Activated CD4-positive, alpha-beta memory T cell treated with anti-CD3 and anti-CD28 coated beads for 36 hours (primary cell): ENCODE measurements at places on chromosomes 6 and 20. TPM values are rescaled to one million over a fixed set of nuclear protein-coding genes. Genes with fewer than 3 reads are reported as not detected.
A peak's percentile ranks its signal among the peaks of the same experiment; 100 is the strongest.

- DNase-seq, result no peak
These were observed 7.5 kb upstream of the RBM38 start for GRCh38 chr20:57383447-57384347.

MTFR2 gene
- total RNA-seq, result 24.2 TPM

DNA sequence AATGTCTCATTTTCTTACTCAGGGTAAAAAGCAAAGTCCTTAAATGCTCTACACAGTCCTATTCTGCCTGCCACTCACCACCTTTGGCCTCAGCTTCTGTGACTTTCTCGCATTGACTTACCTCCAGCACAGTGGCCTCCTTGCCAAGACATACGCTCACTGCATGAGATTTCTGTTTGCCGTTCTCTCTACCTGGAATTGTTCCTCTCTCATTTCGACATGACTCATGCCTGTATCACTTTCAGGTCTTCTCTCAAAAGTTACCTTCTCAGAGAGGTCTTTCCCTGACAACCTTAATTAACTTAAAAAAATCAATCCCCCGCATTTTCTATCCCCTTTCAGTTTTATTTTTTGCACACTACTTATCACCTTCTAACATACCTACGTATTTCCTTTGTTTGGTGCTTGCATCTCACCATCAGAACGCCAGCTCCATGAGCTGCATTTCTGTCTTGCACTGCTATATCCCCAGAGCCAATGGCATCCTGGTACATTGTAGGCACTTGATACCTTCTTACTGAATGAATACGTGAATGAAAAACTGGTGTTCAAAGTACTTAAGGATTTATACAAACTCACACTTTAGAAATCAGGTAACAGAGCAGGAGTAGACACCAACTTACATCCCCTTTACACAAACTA lies 24.5 kb downstream of the TENT5A start:
- peak; percentile 64 for DNase-seq

CCN5 gene
- not detected for total RNA-seq

SNRPB2 gene
- 110 TPM for total RNA-seq

HLA-DRB5 gene
- total RNA-seq, result 0.82 TPM

- no peak for DNase-seq
These were observed 1.1 kb downstream of the AGPAT4 start for GRCh38 chr6:161272635-161273273.

GRCh38 chr6:20126789-20127653 lies 85.2 kb downstream of the MBOAT1 start:
- peak; percentile 69 for DNase-seq

- DNase-seq, result no peak
These were observed 106.7 kb upstream of the PLEKHG1 start for GRCh38 chr6:150492941-150493340.

DNA sequence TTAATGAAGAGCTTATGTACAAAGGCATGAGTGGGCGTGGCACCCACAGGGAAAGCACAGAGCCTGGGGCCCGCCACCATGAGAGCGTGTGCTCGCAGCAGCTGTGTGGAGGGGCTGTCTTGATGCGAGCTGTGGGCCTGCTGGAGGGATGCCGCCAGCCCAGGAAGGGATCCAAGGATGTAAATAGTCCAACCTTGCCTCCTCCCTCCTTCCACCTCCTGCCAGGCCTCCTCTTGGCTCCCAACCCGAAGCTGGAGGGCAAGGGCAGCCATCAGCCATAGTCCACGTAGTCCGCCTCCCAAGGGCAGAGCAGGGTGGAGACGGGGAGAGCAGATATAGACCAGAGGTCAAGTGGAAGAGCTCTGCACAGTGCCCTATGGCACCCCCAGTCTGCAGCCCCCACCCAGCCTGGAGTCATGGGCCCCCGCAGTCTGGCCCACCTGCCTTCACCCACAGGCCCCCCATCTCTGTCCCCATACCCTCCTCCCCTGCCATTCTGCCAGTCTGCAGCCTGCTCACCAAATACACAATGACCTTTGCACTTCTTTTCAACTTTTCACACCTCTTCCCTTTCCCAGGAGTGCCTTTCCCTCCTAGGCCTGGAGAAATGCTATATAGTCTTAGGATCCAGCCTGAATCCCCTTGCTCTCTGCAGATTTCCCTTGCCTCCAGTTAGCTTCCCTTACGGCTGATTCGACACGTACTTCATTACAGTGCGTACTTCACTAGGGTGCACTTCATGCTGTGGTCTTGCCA lies 77.1 kb downstream of the SHLD1 start:
- DNase-seq, result no peak

DNA sequence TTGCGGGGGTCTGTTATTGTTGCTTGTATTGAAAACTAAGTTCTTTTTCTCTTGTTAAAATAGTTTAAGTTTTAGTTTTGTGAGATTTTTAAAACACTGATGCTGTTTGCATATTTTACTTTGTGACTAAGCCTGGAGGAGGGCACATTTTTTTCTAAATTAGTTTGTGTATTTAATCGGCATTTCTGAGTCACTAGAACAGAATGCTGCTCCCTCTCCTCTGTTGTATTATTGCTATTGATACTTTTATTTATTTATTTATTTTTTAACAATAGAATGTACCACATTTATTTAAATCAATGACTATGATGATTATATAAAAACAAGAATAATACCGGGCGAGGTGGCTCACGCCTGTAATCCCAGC lies 5.1 kb upstream of the FAM50B start:
- no peak for DNase-seq

KCNQ5 gene
- total RNA-seq, result 4.5 TPM

DNA sequence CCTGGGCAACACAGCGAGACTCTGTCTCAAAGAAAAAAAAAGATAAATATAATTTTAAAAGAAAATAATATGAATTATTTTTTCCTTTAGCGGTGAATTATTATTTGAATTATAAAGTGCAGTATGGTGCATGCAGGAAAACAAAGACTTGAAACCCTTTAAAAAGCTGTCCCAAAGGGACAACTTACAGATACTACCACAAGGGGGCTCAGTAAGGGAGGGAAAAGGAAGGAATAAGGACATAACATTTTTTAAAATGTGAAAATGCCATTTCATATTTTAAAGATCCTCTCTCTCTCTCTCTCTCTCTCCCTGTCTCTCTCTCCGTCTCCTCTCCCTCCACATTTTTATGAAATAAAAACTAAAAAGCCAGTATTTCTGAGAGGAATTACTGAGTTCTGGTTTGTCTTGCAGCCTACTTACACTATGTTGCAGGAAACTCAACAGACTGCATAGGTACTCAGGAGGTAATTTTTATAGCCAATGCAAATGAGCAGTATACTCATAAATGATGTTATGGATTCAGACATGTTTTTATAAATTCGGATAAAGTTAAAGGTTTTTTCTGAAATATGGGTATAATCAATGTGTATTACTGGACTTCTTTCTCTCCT lies 455.0 kb upstream of the GJE1 start:
- DNase-seq, result no peak

CD93 gene
- 1.9 TPM for total RNA-seq

GRCh38 chr6:119163006-119163405 lies 84.5 kb upstream of the FAM184A start:
- DNase-seq, result no peak

DNA sequence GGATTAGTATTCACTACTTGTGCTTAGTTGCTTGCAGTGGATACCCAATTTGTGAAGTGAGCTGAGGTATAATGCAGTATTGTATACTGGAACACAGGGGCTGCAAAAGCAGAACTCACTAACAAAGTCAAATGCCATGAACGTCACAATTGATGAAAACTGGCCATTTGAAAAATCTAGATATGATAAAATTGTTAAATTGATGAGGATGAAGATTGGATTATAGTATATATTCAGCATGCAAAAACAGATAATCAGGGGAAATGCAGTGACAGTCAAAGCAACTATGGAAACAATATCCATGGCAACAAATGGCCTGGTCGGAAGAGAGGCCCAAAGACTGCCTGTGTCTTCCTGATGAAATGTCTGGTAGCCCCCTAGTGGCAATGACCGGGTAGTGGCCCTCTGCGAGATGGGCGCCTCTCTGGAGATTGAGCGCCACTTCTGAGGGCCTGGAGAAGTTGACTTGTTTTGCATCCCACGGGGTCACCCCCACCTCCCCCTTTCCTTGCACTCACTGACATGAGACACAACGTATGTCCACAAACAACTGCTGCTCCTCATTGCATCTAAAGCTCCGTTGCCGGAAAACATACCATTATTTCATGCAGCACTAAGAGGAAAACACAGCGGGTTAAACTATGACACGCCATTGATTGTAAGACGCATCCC lies 43.6 kb downstream of the C6orf15 start:
- peak; percentile 81 for DNase-seq

DNA sequence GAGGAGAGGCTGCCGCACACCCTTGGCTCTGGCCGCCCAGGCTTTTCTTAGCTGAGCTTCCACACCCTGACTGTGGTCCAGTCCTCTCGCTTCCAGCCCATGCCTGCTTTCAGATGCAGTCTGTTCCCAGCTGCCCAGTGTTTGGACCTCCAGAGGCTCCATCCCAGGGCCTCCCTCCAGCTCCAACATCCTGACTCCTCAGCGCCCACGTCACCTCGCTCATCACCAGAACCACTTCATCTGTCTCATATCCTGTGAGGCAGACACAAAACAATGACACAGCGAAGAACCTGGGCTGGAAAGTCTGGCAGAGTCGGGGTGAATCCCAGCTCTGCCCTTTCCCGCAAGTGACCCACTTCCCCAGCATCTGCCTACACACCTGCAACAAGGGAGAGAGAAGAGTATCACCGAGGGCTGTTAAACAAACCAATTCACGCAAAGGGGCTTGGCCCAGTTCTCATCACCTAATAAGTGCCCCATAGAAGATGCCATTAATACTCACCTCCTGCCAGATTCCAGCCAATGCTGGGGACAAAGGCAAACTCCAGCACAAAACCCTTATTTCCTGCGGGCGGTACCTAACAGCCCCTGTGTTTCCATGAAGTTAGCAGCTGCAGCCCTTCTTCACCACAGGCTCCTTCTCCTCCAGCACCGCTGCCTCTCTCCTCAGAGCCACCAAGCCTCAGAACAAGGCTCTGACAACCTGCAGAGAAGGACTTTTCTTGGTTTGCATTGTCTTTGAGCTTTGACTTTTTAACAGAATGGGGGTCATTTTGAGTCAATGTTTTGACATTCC lies 133.4 kb upstream of the CDH4 start:
- DNase-seq, result no peak

DNA sequence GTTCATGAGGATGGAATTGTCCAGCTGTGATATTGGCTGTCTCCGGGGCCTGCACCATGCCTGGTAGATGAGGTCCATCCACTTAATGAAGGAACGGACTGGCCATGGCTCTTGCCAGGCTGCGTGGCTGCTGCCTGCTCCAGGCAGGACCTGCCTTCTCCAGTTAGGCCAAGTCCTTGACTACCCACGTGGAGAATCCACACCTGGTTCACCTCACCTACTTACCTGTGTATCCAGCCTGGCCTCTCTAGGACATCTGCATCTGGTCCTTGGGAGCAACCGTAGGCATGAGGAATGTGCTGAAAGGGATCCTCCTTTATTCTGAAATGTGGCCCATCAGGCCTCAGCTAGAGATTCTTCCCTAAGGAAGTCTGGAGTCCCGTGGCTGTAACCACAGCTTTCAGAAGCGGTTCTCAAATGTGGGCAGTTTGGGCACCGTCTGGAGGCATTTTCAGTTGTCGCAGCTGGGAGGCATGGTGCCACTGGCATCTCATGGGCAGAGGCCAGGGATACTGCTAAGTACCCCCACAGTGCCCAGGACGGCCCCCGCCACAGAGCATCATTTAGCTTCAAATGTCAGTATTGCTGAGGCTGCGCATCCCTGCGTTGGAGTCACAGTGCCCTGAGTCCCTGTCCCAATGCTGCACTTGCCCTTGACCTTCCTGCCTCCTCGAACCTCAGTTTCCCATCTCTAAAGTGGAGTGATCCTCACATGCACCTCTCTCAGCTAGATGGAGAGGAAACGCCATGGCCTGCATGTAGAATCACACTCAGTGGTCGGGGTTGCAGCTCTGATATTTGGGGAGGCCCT lies 67.5 kb downstream of the PHACTR3 start:
- DNase-seq, result no peak

TPX2 gene
- 149 TPM for total RNA-seq

JAG1 gene
- 0.40 TPM for total RNA-seq

GRCh38 chr20:9339708-9340107 lies 174.7 kb upstream of the LAMP5 start:
- DNase-seq, result no peak

RNF39 gene
- not detected for total RNA-seq

- peak; percentile 11 for DNase-seq
These were observed 65.2 kb downstream of the THBS2 start for GRCh38 chr6:169188475-169188874.

- DNase-seq, result no peak
These were observed 32.2 kb upstream of the OCSTAMP start for GRCh38 chr20:46582648-46583047.

DNA sequence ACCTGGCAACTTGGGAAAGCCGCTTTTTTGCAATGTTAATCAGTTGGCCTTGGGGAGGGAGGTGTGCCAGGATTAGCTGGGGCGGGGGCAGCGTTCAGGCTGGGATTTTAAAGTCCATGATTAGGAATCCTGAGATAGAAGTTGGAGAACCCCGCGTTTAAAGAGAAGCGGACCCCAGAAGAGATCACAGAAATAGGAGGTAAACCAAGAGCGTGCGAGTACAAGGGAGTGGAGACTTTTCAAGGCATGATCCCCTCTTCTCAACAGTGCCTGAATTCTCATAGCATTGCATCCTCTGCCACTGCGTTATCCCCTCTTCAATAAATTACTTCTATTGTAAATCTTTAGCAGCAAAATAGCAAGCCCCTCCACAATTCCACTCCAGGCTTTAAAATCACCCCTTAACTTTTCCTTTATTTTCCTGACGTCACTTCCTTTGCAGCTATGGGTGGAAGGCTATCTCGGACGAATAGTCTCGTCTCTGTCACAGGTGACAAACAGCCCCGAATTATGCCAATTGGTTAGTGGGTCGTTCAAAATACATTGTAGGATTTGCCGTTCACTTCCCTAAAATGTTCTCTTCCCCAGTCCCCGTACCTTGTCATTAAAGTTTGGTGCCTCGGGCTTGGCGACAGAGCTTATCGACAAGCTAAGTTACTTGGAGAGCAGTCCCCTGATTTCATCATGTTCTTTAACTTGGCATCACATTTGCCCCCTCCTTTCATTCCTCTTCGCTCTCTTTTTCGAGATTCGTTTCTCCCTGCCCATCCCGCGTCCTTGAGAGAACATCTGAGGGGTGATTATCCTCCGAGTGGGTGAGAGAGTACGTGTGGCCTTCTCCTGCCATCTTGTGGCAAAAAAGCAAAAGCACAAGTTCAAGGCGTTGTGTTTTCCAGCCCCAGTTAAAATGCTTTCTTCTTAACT lies 17.1 kb downstream of the OR2B2 start:
- DNase-seq, result peak; percentile 75

- DNase-seq, result no peak
These were observed 579.5 kb downstream of the TFAP2B start for GRCh38 chr6:51398064-51398705.

- no peak for DNase-seq
These were observed 157.2 kb downstream of the PTPRT start for GRCh38 chr20:43032459-43032858.

GRCh38 chr20:4014031-4014474 lies 1.3 kb downstream of the RNF24 start:
- DNase-seq, result peak; percentile 28

GRCh38 chr6:136873748-136874147 lies 48.4 kb upstream of the SLC35D3 start:
- DNase-seq, result no peak
